ENCODE measurements at places on chromosomes 3 and 15. TPM values are rescaled to one million over a fixed set of nuclear protein-coding genes. Genes with fewer than 3 reads are reported as not detected.
A peak's percentile ranks its signal among the peaks of the same experiment; 100 is the strongest.

DNA sequence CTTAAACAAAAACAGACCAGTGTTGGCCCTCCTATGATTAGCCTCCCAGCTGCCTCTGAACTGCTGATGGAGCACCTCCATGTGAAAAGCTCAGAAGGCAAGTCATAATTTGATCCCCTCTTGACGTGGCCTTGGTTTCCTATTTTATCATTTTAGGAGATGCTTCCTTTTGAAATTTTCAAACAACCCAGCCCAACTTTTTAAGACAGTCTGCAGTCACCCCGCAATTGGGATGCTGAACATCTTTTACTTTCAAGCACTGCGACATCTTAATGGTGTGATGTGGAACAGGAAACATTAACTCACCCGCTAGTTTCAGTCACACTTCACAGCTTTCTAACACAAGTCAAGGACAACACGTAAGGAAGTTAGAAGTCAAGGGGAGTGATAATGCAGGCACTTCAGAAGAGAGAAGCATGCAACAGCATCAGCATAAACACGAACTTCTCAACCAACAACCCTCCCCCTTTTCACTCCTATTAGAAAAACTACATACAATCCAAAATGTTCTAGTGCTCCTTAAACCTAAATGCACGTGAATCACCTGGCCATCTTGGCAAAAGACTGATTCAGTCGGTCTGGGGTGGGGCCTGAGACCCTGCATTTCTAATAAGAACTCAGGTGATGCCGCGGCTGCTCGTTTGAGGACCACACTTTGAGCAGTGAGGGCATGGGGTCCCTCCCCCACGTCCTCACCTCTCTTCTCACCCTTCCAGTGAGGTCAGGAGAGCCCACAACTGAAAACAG lies 161.5 kb downstream of the FOXP1 start:
- DNase-seq: no peak

- no peak for DNase-seq
Measured at GRCh38 chr15:26572602-26573350, 200.1 kb downstream of the GABRB3 start.

GRCh38 chr3:12618426-12618825 lies 45.5 kb downstream of the RAF1 start:
- no peak for DNase-seq

DNA sequence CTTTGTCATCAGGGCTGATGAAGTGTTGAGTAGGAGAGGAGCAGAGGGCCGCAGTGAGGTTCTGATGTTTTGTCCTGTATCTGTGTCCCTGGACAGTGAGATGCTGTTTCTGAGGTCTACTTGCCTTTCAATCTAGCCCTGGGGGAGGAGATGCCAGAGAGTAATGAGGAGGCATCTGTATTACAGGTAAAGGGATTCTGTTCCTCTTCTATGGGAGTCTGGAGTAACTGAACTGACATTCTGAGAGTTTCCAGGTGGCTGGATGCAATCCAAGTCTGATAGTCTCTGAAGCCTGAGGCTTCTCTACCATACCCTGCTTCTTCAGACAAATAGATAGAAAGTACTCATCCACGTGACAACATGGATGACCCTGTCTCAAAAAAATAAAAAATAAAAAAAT lies 60.9 kb downstream of the IL12A start:
- no peak for DNase-seq

GRCh38 chr3:54988302-54988837 lies 60.5 kb upstream of the LRTM1 start:
- DNase-seq: no peak

GRCh38 chr3:99885851-99886250 lies 68.2 kb downstream of the CMSS1 start:
- DNase-seq: no peak

DNA sequence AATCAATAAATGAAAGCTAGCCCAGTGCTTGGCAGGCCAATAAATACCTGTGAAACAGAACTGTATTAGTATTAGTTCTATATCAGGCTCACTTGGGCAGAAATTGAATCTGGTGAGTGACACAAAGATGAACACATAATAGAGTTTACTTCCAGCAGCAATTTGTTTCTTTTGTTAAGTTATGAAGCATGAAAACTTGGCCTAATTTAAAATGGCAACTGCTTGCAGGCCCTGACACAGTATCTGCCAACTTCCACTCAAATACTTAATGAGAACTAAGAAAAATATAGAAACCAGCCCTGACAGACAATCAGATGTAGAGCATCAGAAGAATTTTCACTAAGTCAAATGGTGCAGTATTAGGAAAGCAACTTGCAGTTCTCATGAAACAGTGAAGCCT lies 37.6 kb upstream of the LRIG1 start:
- DNase-seq: no peak

DNA sequence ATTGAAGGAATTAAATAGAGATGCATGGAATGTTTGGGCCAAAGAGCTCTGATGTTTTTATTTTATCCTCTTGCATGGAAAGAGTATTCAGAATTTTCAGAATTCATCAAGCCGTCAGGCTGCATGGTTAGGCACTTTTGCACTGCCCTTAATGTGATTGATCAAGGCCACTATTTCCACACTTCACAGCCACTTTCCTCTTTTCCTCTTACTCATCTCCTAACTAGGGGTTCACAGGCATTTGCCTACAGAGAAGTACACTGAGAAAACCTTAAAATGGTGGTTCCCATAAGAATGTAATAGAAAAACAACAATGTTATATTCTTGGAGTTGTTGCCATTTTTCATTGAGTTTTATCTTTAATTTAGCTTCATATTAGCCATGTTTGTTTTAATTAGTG lies 10.9 kb downstream of the SLC35A5 start:
- no peak for DNase-seq

- DNase-seq: peak; percentile 48
Measured at GRCh38 chr15:62209821-62210220, 44.7 kb upstream of the C2CD4B start.

GRCh38 chr15:36921484-36922091 lies 178.8 kb downstream of the MEIS2 start:
- no peak for DNase-seq

GRCh38 chr3:13648060-13649001 lies 99.4 kb downstream of the FBLN2 start:
- DNase-seq: no peak

DNA sequence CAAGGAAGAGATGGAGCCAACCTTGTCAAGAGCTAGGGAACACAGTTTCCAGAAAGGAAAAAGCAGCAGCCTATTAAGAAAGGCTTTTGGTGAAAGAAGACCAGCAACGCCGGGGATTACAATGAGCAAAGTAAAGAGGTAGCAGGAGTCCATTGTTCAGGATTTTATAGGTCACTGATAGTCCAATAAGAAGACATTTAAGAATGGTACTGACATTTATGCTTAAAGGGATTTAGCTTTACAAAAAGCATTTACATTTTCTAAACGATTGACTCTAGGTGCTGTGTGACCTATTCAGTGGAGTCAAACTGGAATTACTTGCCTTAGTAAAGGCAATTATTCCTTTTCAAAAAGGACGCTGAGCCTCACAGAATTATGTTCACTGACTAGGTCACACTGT lies 40.8 kb downstream of the CSNK1G1 start:
- DNase-seq: no peak

DNA sequence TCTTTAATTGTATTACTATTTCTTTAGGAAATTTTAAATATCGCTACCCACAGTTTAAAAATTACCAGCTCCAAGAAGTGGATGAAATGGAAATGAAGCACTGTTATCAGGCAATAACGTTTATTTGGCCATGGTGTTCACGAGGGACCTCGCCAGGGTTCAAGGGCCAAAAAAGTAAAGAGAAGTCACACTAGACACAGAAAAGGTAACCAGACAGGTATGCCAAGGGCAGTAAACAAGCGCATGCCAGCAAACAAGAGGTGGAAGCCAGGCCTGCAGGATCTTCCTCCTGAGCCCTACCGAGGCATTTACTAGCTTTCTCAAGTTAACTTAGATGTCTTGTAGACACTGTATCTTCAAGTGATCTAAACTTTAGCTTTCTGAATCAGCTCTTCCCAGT lies 113.5 kb downstream of the PLD1 start:
- no peak for DNase-seq

DNA sequence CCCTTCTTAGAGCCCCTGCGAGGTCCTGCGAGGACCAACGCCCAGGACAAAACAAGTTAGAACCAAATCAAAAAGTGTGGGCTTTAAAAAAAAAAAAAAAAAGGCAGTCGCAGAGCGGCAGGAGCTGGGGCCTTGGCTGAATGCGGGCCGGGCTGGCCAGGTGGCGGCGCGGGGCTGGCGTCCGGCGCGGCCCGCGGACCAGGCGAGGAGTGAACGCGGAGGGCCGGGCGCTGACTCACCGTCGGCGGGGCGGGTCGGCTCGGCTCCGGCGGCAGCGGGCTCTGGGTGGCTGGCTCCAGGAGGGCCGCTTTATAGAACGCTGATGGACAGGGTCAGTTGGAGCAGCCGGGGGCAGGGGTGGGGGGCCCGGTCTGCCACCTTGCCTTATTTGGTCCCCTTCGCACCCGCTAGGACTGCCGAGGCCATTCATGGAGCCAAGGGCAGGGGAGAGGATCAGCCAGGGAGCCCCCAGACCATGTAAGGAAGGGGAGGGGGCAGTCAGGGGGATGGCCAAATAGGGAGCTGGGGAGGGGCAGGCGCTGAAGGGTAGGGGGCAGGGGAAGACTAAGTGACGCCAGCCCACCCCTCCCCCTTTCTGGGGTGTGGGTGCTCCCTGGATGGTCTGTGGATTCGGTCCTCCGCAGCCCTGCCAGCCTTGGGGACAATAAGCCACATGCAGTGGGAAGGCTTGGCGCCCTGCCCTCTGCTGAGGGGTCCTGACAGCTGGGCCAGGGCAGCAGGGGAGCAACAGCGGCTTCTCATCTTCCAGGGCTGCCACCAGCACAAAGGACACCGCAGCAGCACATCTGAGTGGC lies at the start of gene ACTC1:
ACTC1 (minus strand) TSS at position 283 of the 815 bp plus-strand sequence. CDS start 741 bp downstream, outside the sequence.
- DNase-seq: no peak

DNA sequence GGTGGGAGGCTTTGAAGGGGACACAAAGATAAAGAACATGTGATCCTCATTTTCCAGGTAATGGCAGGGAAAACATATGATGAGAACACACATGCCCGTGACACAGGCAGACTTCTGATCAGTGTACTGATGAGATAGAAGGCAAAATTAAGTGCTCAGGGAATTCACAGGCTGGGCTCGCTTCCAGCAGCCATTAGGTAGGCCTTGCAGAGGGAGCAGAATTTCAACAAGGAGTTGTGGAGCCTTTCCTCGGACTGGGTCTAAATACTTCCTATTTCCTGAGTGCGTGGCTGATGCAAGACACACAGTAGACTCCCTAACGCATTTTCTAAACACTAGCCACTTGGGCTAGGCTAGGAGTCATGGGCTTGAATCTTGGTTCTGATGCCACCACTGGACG lies 74.0 kb upstream of the ETV5 start:
- no peak for DNase-seq

DNA sequence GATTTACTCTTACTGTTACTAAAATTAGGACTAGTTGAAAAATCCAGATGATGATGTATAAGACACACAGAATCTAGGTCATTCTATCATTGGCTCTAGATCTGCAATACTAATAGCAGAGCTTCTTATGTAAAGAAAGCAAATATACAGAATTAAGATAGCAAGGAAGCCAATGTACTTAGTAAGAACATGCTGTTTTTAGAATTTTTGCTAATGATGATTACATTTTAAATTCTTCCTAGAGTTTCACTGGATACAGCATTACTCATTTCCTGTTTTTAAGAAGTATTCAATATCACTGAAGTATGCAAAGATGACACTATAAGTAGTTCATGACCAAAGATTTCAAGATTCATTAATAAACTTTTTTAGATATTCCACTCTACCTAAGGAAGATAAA lies 60.7 kb downstream of the CFAP20DC start:
- DNase-seq: no peak

DNA sequence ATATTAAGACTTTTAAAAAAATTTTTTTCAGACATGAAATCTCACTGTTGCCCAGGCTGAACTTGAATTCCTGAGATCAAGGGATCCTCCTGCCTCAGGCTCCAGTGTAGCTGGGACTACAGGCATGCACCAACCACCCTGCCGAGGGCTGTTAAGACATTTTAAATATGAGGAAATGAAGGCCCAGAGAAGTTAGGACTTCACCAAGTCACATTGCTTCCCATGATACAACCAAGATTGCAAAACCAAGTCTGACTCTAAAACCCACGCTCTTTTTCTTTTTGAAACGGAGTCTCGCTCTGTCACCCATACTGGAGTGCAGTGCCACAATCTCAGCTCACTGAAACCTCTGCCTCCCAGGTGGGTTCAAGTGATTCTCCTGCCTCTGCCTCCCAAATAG lies 28.0 kb downstream of the PTPN9 start:
- DNase-seq: no peak

GRCh38 chr15:84658788-84659411 lies 901 bp upstream of the NMB start:
- no peak for DNase-seq

DNA sequence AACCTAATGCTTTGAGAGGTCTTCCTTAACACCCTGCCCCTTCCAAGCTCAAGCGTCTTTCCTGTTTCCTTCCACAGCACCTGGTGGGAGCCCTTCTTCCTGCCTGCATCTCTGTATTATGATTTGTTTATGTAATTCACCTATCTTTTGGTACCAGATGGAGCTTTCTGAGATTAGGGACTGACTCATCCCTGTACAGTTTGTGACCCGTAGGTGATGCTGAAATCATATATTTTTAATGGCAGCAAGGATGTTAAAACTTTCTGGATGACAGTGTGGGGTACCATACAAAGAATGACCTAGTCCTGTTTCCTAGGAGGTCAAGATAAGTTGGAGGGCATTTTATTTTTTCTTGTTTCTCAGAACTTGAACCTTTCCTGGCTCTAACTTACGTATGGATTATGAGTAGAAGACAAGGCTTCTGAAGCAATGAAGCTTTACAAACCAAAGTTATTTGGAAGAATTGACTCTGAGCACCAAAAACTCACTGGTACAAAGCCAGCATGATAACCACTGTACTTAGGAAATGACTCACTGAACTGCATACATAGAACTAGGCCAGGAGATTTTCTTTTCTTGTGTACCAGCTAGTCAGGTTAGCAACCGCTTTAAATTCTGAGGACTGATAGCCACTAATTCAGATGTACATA lies 46.6 kb downstream of the HHLA2 start:
- no peak for DNase-seq

- DNase-seq: no peak
Measured at GRCh38 chr3:98811048-98811447, 47.9 kb downstream of the ST3GAL6 start.

The CYP1A2 gene
- not detected for total RNA-seq

The POPDC2 gene
- 11.5 TPM for total RNA-seq

The POLQ gene
- 7.3 TPM for total RNA-seq

The GOLGA6D gene
- not detected for total RNA-seq

The CPOX gene
- 16.2 TPM for total RNA-seq

The BTD gene
- total RNA-seq: 24.6 TPM
